ENCODE measurements at places on chromosomes 6 and 20.

DNA sequence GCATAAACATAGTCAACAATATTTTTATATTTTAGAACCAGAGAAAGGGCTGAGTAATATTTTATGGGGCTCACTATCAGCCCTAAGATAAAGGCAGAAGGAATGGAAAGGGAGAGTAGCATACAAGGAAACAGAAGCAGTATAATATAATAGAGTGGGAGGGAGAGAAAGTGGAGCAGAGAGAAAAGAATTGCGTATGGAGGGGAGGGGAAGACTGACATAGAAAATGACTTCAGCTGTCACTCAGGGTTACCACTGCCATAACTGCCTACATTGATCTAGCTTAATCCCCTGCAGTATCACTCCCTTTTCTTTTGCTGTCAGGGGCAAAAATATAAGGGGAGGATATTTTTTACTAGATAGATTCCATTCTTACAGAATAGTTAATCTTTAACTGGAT lies 1133.5 kb upstream of the MAP3K7 start:
- DNase-seq, result peak; percentile 45

DNA sequence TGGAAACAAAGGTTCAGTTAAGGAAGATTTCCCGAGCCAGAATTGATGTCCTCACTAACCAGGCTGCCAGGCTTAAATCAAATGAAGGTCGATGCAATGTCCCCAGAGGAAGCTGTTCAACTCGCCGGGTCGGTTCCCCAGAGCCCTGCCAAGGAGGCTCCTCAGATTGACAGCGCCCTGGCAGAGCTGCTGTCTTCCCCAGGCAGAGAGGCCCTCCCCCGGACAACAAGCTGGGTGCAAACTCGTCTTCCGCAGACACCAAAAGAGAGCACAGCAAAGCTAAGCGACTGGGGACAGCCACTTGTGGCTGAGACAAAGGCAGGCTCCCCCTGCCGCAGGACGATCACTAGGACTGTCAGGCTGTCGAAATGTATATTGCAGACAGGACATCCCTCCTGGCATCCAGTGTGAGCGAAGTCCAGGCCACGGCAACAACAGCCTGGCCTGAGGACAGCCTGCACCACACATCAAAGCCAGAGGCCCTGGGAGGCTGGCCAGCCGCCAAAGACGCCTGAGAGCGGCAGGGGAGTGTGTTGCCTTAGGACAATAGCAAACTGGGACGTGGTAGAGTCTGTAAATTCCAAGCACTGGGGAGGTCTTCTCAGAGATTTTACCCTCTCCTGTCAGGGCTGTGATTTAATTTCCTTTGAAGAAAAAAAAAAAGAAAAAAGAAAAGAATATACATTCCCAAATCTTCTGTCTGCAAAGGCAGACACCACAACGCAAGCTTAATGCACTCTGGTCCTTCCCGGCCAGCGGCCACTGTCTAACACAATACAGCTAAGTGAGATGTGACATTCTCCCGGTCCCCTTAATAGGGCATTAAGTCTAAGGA lies 99.1 kb downstream of the HIVEP2 start:
- DNase-seq, result peak; percentile 89

- no peak for DNase-seq
Observed at GRCh38 chr20:1983301-1983700, 10.6 kb downstream of the PDYN start.

GRCh38 chr6:166251211-166251610 lies 57.0 kb downstream of the PRR18 start:
- no peak for DNase-seq

- peak; percentile 53 for DNase-seq
Observed at GRCh38 chr20:60048634-60049521, 90.7 kb downstream of the CDH26 start.

DNA sequence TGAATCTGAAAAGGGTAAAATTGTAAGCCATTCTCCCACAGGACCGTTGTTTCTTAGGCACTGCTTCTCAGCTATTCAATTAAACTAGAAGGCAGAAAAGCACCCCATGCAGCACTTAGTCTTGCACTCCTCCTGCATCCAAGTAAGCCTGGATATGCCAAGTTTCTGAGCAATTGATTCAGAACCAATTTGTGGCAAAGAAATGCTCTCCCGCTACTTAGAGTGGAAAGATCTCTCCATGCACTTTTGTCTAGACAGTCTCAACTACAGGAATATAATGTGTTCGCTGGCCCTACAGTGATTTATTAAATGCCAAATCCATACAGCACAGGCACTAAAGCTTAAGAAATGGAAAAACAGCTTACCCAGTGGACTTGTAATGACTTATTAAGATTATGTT lies 338.5 kb downstream of the HACE1 start:
- no peak for DNase-seq

- DNase-seq, result no peak
Observed at GRCh38 chr6:105192707-105193465, 13.1 kb upstream of the POPDC3 start.

DNA sequence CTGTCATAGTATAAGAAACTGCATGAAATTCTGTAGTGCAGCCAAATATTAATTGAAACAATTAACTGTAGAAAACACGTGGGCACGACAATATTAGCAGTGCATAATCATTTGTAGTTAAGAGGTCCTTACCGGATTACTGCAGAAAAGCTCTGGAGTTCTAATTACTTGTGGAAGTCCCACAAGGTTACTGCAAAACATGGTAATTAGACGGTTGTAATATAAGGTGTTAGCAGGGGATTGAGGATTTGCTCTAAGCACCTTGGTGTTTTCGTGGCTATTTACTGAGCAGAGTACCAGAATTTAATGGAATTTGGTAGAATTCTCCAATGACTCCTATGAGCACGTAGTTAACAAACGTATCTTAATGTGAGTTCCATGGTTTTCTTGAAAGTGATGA lies 473.6 kb upstream of the AGPAT4 start:
- DNase-seq, result no peak

DNA sequence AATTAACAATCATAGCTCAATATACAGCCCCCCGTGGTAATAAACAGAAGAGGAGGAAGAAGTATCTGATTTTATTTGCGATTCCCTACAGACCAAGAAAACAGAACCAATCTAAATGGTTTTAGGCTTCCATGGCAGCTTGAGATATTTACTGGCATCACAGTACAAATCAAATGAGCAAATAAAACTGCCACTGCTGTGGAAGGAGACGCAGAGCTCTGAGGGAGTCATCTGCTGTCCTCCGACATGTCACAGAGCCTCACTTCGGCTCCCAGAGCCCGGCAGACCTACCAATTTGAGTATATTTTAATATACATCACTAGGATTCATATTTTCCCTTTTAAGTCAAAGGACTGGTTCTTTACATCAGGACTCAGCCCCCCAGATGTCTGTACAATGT lies 145.2 kb upstream of the KCNQ5 start:
- no peak for DNase-seq

DNA sequence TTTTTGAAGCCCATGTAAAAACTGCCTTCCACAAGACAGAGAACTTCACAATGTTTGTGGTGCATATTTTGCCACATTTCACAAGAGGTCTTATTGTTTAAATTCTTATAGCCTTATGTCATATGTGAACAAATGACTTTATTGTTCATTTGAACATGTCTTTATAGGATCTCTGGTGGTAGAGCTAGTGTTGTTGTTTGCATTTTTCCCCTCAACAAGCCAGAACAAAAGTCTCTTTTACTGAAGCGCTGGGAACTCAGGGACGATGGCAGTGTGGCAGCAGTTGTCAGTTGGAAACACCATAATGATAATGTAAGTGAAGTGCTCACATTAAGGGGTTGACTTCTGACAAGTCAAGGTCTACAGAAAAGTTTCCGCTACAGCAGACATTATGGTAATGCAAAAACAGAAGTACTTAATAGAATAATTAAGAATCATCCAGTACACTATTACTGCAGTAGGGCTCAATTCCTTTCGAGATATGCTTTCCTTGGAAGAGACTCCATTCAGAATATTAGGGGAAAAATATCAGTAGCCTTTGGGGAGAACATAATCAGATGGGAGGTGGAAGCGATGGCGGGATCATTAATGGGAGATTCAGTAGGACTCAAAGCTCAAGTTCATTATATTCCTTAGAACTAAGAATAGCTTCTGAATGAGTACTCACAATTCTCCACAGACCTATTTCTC lies 180.0 kb downstream of the GJA10 start:
- DNase-seq, result no peak

DNA sequence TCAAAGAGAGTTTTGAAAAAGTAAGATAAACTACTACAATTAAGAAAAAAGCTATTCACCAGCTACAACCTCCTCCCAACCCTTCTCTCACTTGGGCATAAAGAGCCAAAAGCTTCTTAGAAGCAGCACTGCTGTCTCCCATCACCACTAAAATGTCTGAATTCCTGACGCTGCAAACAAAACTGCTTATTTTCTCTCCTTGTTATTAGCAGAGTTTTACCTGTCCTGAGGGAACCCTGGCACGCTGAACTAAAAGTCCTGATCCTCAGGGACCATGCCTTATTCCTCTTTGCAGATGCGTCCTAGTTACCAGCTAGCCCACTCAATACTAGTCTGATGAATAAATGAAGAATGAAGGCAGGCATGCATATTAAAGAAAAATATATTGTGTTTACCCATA lies 1.1 kb downstream of the HACE1 start:
- DNase-seq, result peak; percentile 14

- no peak for DNase-seq
Observed at GRCh38 chr6:21780141-21780540, 186.6 kb downstream of the SOX4 start.

Data from DMS53 (cell line).